Cortex of kidney (tissue), 1 donor: ENCODE measurements at places on chromosomes 1 and 21.

GRCh38 chr1:165668184-165668583 lies 30.2 kb downstream of the ALDH9A1 start:
- no peak for DNase-seq

DNA sequence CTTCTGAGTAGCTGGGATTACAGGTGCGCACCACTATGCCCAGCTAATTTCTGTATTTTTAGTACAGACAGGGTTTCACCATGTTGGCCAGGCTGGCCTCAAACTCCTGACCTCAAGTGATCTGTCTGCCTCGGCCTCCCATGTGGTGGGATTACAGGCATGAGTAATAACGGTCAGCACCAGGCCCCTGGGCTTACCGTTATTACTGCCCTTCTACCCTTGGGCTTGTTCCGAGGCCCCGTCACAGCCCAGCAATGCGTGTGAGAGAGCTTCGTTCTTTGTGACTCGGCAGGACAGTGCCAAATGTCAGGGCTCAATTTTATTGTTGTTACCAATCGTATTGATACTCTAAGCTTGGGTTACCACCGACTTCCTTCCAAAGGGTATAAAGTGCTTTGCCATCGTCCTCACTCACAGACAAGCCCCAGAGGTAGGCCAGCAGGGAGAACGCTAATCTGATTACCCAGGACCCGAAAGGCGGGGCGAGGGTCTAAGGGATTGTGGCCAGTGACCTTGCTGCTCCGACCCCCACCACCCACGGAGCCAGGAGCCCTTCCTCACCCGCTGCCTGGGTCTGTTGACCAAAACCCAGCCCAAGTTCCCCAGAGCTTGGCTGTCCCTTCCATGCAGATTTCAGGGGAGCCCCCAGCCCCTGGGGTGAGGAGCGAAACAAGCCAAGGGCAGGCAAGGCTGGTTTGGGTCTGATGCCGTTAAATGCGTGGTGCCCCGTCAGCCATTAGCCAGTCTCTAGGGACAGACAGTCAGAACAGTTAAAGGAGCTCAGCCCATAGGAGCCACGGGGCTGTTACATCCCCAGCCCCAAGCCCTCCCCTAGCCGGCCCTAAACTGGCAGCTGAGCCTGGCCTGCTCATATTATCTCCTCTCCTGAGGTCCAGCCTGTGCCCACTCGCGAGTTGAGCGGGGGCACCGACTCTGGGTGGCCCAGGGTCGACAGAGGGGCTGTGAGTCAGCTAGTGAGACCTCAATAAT lies 54.9 kb upstream of the CASZ1 start:
- DNase-seq = no peak

DNA sequence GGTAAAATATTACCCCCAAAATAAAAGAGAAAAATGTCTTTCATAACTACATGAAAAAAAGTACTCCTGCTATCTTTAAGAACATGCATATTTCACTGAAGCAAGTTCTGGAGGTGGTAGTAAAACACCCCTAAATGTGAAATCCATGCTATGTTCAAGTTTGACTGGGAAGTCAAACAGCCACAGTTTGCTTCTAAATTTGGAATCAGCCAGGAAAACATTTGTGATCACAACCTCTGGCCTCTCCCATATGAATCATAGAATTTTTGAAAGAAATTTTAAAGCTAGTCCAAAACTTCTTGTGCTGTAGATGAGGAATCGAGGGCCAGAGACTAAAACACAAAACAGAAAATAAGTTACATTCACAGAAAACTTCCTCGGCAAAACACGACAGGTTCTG lies 6.6 kb downstream of the SORT1 start:
- no peak for DNase-seq

DNA sequence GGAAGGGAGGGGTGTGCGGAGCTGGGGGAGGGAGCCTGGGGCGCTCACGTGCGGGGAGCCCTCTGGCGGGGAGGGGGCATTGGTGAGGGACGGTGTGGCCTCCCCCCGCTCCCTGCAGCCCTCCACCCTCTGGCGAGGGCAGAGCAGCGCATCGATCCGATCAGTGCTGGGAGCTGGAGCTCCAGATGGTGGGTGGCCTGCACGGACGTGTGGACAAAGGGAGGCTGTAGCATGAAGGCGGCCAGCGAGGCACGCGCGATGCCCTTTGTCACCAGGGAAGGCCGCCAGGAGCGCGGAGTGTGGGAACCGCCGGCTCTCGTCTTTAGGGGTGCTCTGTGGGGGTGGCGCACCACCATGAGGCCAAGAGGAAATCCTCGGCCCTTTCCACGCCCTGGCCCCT lies 5.4 kb upstream of the HES5 start:
- DNase-seq = no peak

- no peak for DNase-seq
Measured at GRCh38 chr1:40076895-40077312, 20.1 kb downstream of the PPT1 start.

- no peak for DNase-seq
Measured at GRCh38 chr1:202281316-202282024, 60.3 kb downstream of the UBE2T start.

DNA sequence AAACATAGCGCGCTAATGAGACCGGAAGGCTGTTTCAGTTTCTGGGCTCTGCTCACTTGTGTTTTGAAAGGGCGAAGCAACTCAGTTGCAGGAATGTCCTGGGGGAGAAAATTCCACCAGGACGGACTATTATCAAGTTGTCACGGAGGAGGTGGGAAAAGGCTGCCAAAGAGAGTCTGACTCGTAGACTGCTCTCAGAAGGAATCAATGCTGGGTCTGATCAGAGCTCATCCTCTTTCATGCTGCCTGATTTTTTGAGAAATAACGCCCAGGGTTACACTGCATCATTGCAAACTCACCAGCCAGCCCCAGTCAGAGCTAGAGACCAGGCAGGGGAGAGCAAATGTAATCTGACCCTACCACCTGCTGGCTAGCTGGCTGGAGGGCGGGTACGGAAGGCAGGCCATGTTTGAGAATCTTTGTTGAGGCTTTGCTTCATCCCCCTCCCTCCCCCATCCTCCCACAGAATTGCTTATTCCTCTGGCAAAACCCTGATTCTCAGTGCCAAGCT lies 36.4 kb upstream of the BCL9 start:
- DNase-seq = no peak

DNA sequence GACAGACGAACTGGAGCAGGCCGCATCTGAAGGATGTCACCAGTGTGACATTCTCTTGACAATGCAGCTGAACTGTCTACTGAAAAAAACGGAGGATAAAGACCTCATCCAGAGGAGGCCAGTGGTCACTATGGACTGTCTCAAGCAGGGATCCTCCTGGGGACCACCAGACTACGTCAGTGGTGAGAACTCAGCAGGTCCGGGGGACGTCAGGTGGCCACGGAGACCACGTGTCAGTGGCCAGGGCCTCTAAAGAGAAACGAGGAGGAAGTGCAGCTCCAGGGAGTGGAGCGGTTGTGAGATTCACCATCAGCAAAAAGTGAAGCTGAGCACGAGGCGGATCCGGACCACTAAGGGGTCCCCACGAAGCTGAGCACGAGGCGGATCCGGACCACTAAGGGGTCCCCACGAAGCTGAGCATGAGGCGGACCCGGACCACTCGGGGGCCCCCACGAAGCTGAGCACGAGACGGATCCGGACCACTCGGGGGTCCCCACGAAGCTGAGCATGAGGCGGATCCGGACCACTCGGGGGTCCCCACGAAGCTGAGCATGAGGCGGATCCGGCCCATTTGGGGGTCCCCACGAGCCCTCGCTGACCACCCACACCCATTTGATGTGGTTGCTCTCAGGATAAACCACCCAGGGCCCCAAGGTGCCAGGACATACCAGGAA lies 13.5 kb upstream of the TMEM240 start:
- DNase-seq = no peak

DNA sequence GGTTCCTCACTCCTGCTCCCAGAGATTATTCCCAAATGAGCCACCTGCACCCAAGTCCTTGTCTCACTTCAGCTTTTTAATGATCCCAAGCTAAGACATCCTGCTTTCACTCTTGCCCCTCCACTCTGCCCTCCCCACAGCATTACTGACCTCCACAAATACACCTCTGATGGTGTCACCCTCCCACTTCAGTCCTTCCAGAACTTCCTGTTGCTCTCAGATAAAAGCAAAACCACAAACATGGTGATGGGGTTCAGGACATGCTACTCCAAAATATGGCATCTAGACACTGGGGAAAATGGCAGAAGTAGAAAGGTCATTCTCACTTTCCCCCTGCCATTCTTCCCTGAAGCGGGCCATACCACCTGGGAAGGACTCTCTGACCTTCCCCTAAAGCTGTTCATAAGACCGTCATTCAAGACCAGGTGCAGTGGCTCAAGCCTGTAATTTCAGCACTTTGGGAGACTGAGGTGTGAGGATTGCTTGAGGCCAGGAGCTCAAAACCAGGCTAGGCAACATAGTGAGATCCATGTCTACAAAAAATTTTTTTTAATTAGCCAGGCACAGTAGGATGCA lies 65.8 kb upstream of the KLHDC7A start:
- no peak for DNase-seq

- DNase-seq = no peak
Measured at GRCh38 chr1:6991266-6991665, 206.0 kb downstream of the CAMTA1 start.

GRCh38 chr1:1206376-1206965 lies at the start of gene TNFRSF18:
Gene TNFRSF18, minus strand, starts transcription at chr1:1206592. Its CDS starts 21 bp downstream, at chr1:1206571.
- DNase-seq = no peak

DNA sequence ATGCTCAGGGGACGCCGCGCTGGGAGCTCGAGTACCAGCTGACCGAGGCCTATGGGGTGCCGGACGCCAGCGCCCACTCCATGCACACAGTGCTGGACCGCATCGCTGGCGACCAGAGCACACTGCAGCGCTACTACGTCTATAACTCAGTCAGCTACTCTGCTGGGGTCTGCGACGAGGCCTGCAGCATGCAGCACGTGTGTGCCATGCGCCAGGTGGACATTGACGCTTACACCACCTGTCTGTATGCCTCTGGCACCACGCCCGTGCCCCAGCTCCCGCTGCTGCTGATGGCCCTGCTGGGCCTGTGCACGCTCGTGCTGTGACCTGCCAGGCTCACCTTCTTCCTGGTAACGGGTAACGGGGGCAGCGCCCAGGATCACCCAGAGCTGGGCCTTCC lies 1.3 kb upstream of the XKR8 start:
- DNase-seq = no peak

- no peak for DNase-seq
Measured at GRCh38 chr21:33053951-33054350, 16.0 kb upstream of the OLIG1 start.

DNA sequence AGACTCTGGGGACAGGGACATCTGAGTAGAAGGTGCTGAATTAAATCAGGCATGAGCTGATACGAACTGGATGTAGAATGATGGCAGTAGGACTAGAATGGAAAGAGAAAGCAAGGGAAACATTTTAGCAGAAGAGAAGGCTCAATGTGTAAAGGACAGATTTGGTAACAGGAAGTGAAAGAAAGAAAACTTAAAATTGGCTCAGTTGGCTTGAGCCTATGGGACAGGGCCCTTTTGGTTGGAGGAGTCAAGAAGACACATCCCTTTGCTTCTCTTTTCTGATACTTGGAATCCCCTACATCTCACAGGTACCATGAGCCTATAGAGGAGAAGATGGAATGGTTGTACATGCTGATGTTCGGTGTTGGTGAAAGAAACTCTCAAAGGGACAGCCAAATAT lies 300.6 kb upstream of the PLXNA2 start:
- DNase-seq = no peak

GRCh38 chr1:211337430-211338223 lies 11.0 kb downstream of the TRAF5 start:
- no peak for DNase-seq

DNA sequence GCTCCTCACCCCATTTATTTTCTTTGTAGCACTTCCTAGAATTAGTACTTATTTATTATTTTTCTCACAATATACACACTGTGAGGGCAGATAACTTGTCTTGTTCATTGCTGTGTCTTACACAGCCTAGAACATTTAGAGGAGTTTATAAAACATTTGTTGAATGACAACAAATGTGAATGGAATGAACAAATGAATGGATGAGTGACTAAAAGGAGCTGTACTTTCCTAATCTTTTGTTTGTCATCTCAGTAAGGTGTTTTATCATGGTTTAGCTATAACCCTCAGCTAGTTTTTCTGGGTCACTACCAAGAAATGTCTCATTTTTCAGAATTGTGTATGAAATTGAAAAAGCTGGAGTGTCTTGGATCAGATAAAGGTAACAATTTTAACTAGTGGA lies 239.3 kb upstream of the KCNK2 start:
- DNase-seq = no peak

- no peak for DNase-seq
Measured at GRCh38 chr21:43779660-43780059, 3.6 kb upstream of the CSTB start.

- no peak for DNase-seq
Measured at GRCh38 chr1:247332215-247332622, 552 bp upstream of the ZNF496 start.

DNA sequence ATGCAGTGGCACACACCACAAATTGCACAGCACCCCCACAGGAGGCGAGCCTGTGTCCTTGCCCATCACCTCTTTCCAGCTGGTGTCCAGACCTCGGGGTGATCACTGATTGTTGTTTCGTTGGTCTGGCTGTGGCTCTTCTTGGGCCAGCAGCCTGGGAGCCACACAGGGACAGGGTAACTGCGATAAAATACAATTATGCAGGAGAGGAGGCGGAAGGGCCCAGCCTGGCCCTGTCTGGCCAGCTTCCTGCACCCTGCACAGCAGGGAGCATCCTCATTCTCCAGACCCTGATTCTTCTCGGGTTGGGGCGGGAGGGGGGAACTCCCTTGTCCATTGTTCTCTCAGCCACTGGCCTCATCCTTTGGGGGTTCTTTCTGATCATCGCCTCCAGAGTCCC lies 83.6 kb downstream of the ADARB1 start:
- no peak for DNase-seq

- DNase-seq = no peak
Measured at GRCh38 chr1:75522389-75522788, 88.5 kb downstream of the SLC44A5 start.

DNA sequence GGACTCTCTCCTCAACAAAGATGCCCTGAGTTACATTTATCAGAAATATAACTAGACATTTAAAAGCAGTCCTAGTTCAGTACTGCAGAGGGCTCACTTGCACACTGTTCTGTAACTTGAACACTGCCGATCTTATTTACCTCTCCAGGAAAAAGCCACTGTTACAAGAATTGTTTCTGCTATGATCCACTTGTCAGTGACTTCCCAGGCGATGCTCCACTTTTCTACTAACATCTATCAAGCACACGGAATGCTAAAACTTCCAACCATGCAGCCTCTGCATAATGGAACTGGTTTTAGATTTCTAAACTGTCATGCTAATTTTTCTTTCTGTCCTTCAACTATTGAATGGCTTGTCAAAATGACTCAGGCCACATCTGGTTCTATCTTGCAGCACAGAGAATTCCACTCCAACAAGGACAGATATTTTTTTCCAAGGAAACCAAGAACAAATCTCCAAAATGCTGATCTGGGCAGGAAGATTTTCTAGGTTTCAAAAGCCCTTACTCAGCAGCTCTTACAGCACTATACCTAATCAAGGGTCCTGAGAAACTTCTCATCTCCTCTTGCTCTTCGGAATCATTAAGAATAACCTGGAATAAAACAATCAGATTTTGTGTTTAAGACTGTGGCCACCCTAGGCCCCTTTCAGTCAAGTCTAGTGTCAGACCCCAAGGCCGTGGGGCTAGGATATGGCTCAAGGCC lies 9.9 kb downstream of the SEC16B start:
- no peak for DNase-seq
